ENCODE measurements at places on chromosomes 13 and 19.

GRCh38 chr19:52139252-52140031, at the start of gene ZNF616:
Gene ZNF616 (minus strand): TSS chr19:52139938. CDS start chr19:52130512, 9,426 bp downstream.
- peak; percentile 95 for DNase-seq

DNA sequence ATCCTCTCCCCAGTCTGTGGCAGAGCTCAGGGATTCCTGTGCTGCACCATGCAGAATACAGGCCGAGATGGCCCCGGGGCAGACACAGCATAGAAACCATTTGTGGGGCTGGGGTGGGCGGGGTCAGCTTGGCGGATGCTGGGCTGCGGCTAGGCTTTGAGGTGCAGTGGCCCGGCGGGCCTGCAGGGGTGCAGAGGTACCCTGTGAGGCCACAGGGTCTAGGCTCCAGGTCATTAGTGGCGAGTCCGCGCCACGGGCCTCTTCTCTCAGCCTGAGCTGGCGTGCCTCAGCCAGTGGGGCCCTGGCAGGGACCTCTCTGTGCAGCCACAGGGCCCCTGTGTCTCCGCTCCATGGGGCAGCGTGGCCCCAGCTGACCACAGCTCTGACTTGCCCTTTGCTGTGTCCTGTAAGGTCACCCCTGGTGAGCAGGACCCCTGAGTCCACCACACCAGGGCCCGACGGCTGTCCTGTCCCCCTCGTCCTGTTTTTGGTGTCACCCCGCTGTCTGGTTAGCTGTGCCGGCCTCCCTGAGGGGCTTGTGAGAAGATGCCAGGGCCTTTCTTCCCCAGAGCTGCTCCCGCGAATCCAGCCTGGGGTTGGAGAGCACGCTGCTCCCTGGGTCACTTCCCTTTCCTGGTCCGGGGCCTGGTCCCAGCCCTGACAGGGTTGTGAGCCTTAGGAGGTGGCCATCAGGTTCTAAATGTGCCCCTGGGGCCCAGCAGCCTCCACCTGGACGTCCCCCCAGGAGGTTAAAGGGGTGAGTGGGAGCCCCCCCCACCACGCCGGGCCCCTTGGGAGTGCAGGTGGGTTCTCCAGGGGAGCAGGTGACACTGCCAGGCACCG, 12.1 kb downstream of the KDM4B start:
- DNase-seq: no peak

DNA sequence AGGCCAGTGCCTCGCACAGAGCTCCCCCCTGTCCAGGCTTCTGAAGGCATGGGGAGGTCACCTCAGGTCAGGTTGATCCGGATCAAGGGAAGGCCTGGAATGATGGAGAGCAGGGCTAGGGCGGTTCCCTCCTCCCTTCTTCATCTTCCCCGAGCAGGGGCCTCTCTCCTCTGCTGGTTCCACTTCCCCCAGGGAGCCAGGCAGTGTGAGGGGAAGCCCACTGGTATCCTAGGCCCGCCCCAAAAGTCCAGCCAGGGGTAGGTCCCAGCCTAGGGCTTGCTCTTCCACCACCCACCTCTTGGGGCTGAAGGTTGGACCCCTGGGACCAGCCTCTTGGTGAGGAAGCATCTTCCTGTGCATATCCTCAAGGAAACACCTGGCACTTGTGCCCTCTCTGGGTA, 16.4 kb upstream of the PRR19 start:
- DNase-seq: no peak

DNA sequence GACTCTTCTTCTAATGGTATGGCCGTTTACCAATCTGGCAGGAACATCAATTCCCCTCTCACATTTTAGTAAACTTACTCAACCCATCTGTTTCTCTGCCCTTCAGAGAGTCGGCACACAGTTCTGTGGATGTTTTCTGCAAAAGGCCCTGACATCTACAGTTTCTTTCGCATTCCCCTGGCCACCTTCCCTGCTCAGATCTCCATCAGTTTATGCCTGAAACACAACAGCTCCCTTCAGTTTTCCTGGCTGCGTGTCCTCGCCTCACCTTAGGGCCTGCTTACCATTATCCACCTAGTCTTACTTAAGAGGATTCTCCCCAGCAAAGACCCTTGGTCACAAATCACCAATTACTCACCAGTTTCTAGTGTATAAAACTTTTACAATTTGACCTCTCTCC, 25.2 kb downstream of the COL4A1 start:
- DNase-seq: no peak

DNA sequence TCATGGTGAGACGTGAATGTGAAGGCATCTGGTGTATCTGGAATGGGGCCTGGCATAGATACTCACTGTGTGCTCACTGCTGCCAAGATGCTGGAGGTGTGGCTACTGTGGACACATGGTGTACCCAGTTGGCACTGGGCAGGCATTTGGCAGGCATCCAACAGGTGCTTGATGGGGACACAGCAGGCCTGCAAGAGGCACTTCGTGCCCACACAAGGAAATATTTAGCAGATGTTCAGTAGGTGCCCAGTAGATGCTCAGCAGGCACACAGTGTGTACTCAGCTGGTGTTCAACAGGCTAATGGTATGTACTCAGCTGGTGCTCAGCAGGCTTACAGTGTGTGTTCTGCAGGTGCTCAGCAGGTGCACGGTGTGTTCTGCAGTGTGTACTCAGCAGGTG, 14.2 kb downstream of the CRTC1 start:
- DNase-seq: no peak

DNA sequence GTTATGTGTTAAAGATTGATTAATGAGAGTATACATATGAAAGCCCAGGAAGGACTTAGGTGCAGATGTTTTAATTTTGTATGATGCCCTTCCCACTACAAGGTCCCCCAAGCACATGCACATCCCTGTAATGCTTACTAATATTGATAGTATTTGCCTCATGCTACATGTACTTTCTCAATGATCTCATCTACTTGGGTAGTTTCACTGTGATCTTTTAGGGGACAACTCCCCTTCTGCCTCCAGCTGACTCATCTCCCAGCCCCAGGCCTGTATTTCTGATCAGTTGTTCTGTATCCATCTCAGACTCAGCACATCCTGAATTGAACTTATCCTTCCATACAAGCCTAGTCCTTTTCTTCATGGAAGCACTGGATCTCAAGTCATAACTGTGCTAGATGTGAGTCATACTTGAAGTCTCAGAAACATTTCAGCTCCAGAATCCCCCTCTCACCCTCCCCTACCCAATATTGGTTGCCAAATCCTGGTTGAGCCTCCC, 49.4 kb upstream of the INTS6 start:
- DNase-seq: peak; percentile 81

- no peak for DNase-seq
Observed at GRCh38 chr13:112849500-112849899, 119.5 kb upstream of the MCF2L start.

- DNase-seq: no peak
Observed at GRCh38 chr13:64534302-64534701, 2695.8 kb downstream of the PCDH9 start.

DNA sequence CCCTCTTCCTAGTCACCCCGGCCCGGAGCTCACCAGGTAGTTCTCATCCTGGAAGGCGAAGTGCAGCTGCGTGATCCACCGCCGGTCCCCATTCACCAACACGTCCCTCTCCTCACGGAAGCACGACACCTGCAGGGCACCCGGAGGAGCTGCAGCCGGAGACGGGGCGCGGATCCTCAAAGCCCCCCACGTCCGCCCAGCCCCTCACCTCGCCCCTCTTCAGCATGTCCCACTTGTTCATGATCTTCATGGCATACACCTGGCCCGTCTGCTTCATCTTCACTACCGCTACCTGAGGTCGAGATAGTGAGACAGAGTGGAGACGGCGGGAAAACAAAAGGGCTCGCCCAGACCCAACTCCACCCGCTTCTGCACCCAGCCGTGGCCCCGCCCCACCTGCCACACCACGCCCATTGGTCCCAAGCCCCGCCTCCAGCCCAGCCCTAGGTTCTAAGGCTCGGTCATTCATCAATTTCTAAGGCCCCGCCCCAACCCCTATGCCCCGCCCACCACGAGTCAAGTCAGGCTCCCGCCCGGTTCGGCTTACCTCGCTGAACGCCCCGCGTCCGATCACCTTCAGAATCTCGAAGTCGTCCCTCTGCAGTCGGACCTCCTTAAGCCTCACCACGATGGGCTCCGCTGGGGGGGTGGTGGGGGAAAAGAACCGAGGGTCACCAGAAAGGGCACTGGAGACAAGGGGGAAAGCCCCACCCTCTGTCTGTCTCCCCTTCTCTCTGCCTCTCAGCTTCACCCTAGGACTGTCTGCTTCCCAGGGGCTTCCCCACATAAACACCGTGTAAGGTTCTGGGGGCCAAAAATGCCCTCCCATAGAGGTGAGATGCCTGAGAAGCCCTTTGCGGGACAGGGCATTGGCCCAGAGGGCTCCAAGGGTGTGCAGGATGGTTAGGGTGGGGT, 2.8 kb downstream of the DMPK start:
- DNase-seq: peak; percentile 95

GRCh38 chr13:91722267-91722884, 324.0 kb downstream of the GPC5 start:
- peak; percentile 16 for DNase-seq

GRCh38 chr13:51006067-51006845, 96.7 kb downstream of the RNASEH2B start:
- no peak for DNase-seq

GRCh38 chr19:36963280-36963679, 47.1 kb downstream of the ZNF568 start:
- no peak for DNase-seq

GRCh38 chr19:13717194-13717643, 47.1 kb upstream of the MRI1 start:
- peak; percentile 22 for DNase-seq
